ENCODE measurements at places on chromosomes 5 and 9.

- no peak for DNase-seq
These were observed 1634.3 kb downstream of the MAT2B start for GRCh38 chr5:165139721-165140120.

DNA sequence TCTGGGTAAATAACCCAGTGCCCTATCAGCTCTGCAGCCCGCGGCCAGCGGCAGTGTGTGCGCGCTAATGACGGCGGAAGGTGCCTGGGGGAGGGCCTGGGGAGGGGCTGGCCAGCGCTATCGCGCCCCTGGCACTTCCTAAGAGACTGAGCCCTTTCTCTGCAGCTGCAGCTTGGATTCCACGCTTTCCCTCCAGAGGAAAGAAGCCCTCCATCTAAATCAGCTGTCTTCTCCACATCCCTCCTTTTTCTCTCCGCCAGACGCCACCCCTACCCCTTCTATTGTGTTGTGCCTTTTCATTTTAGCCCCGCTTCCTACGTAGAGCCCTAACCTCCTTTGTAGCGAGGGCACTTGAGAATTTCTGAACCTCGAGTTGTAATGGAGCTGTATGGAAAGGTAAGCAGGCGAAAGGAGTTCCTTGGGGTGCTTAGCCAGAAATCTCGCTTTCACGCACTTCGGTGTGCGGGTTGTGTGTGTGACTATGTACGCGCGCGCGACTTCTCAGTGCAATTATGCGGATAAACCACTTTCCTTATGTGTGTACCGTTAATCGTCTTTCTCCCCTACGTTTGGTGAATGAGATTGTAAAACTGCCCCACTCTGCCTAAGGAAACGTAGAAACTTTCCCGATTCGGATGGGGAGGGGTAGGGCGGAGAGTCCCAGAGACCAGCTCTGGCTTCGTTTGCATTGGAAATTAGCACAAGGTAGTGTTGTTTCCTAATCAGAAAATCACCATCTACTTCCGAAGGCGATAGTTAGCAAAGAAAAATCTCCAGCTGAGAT, 664 bp upstream of the RAB3C start:
- peak; percentile 77 for DNase-seq

DNA sequence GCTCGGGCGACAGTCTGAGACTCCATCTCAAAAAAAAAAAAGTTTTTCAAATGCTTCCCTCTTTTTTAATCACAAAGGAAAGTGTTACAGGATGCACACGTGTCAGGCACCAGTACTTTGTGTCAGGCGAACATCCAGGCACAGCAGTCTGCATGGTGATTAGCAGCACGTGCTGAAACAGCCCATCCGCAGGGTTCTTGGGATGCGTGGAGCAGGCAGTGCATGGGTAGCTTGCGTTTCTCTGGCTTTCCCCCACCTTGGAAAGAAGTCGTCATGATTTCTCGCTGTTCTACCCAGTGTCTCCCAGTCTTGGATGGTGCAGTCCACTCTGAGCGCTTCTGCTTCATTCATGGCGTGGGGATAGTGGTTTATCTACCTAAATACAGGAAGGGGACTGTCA, 35.4 kb downstream of the GPR107 start:
- DNase-seq: no peak

DNA sequence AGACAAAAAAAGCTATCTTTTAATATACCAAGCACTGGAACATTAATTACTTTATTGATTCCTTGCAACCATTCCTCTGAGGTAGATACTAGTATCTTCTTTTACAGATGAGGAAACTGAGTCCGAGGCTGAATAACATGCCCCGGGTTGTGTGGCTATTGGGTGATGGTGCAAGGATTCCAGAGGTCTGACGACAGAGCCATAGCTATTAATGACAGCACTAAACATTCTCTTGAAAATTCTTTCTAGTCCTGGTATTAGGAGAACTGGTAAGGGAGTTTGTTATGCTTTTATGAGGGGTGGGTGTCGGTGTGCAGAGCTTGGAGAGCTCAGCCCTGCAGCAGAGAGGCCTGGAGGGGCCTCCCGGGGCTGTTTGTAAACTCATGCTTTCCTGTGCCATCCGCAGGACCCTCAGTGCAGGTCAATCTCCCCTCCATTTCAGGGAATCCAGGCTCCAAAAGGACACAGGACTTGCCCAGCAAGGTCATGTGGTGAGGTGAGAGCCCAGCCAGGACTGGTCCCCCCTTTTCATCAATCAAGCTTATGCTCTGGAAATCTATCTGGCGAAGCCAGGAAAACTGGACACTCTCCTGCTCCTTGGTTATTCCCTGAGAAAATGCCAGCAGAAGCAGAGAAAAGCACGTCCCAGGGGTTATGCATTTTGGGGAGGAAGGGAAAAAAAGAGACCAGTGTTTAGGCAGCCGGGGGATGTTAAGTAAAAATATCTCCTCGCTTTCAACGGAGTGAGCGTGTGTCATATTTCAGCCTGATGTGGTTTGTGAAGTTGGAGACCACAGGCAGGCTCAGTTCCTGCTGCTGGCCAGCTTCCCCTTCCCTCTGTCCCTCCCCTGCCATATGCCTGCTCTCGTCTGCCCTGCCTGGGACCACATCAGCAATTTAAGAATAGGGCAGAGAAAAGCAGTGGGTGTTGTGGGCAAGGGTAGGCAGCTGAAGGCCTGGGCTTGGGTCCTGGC, 3.7 kb downstream of the GSN start:
- DNase-seq: no peak

GRCh38 chr9:132171702-132172101, 9.8 kb downstream of the NTNG2 start:
- DNase-seq: no peak

DNA sequence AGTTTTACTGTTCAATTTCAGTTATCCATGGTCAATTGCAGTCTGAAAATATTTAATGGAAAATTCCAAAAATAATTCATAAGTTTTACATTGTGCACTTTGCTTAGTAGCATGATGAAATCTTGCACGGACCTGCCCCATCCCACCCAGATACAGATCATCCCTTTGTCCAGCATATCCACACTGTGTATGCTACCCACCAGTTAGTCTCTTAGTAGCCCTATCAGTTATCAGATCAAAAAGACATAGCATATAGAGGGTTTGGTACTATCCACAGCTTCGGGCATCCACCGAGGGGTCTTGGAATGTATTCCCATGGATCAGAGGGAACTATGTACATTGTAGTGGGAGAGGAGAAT, 97.7 kb downstream of the SLC44A1 start:
- DNase-seq: no peak

GRCh38 chr9:91426123-91426745, 2.6 kb upstream of the NFIL3 start:
- DNase-seq: no peak

- no peak for DNase-seq
These were observed 84.5 kb upstream of the VCAN start for GRCh38 chr5:83387041-83387440.

DNA sequence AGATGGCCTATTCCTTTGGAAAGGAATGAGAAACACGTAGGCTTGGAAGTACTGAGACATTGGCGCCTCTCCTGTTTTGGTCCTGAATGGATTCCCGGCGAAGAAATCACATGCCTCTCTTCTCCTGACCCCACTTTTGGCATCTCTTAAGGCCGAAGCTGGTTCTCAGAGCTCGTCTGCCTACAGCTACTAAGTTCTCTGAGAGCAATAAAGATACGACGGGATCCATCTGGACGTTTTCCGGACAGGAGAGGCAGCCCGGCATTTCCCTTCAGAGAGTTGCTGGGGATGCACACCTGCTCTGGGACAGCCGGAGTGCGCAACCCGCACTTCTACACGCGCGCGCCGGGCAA, 336.8 kb upstream of the PUM3 start:
- DNase-seq: no peak

GRCh38 chr5:54680998-54681397, 163.4 kb downstream of the SNX18 start:
- no peak for DNase-seq

DNA sequence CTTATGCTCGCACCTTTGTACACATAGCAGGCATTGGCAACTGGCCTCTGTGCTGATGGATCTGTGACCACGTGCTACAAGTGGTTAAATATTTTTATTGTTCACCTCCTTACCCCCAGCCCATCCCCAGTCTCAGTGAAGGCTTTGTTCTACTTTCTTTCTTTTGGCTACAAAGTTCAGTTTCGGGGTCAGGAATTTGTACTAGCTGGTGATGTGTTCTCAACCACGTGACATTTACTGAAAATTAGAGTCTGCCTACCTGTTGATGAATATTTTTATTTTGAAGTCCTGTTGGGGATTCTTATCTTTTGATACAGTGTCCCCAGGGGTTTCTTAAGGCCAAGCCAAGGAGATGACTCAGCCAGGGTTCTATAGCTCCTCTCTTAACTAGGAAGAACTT, 47.8 kb downstream of the C9orf57 start:
- no peak for DNase-seq

GRCh38 chr5:145999208-145999607, 62.8 kb downstream of the SH3RF2 start:
- DNase-seq: no peak
